Stimulated activated CD8-positive, alpha-beta memory T cell treated with anti-CD3 and anti-CD28 coated beads, Interleukin-7, amount 100 ng/mL, for 48 hours (primary cell): ENCODE measurements at places on chromosomes 6 and 20.

DNA sequence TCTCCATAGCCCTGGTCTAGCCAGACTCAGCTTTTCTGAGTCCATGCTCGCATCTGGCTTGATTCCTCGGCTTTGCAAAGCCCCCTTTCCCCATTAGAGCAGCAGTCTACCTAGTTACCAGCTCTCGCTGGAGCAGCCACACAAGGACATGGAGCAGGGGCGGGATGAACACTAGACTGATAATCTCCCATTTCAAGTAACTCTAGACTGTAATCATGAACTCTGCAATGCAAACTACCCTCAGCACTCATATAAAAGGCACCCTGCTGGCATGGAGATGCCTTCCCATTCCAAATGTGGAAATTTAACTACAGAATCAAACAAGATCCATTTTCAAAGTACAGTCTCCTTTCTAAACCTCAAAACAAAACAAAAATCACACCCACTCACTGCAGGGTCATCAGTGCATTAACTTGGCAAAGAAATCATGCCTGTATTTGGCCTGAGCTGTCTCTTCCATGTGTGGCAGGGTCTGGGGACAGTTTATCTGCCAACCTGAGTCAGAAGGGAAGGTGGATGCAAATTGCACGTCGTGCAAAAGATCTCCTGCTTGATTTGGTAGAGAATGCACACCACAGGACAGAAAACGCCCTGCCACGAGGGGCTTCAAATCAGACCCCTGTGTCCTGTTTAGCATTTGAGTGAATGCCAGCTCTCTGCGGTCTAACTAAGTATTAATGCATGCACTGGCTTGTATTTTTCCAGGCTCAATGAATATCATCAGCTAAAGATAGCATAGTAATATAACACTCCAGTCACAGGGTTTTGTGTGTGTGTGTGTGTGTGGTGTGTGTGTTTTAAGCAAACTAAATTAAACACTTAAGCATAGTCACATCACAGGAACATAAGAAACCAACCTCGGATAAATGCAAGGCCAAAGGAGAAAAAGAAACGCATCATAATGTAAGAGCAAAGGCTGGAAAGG lies 85.3 kb downstream of the MYLK4 start:
- no peak for DNase-seq

- no peak for DNase-seq
These were observed 54.0 kb upstream of the REV3L start for GRCh38 chr6:111536910-111537527.

- DNase-seq, result no peak
These were observed 18.7 kb upstream of the GATA5 start for GRCh38 chr20:62494537-62494936.

DNA sequence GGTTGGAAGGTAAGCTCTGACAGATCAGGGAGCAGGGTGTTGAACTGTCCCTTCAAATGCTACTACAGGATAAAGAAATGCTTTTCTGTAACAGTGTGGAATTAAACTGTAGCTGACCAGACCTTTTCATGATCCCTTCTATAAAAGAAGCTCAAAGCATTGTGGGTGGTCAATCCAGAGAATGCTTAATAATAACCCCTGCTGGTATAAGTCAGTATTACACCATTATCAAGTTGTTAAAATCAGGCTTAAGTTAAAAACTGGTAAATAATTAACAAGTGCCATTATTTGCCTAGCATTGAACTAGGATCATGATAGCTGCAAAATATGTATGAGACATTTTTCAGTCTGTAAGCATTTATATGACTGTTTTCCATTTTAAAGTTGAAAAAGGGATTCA lies 468.9 kb downstream of the PKHD1 start:
- no peak for DNase-seq

DNA sequence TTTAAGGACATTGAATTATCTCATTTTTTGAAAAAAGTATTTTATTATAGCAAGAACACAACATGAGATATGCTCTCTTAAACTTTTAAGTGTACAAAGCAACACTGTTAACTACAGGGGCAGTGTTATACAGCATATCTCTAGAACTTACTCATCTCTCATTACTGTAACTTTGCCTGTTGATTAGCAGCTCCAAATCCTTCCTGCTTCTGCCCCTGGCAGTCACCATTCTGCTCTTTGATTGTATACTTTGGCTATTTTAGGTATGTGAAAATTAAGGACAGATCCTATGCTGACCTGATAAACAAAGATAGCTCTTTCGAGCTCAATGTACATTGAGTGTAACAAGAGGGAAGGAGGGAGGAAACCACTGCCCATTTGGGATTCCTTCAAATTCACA lies 1349.8 kb upstream of the GJE1 start:
- no peak for DNase-seq

DNA sequence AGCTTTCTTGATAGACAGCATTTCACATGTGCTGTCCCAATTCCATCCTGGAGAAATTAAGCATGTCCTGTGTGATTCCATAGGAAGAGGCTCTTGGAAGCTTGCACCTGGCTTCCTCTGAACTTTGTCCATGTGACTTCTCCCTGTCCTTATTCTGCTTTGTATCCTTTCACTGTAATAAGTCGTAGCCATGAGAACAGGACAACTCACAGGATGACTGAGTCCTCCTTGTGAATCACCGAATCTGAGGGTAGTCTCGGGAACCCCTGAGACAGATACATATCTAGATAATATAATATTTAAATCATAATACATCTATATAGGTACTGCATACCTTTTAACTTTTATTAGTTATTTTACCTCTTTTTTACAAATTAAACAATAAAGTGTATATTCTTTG lies 156.7 kb upstream of the THEMIS start:
- DNase-seq, result no peak

DNA sequence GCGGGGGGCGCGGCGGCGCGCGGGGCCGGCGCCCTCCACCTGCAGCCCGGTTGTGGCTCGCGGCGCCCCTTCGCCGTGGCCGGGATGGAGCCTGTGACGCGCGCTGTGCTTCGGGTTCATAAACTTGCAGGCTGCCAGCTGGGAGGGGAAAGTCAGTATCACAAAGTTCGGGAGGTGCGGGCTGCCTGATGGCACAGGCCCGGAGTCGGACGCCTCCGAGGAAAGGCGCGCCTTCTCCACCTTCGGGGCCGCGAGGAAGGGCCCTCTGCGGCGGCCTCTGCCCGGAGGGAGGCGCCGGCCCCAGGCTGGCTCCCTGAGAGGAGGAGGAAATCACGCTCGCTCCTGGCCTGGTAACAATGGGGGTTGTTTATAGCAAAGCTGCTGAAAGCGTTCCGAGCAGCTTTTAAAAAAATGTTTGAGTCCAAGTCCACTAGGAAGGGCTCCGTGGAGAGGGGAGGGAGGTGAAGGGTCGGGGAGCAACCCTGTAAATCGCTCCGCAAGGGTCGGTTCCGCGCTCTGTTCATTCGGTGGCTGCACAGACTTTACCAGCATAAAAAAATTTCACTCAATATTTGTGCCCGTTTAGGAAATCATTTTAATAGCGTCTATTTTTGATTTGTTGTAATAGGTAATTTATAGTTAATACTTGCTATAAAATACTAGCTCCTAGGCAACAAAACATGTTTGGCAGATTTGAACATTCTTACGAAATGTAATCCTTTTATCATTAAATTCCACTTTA lies 1.0 kb downstream of the AFDN start:
- DNase-seq, result no peak

DNA sequence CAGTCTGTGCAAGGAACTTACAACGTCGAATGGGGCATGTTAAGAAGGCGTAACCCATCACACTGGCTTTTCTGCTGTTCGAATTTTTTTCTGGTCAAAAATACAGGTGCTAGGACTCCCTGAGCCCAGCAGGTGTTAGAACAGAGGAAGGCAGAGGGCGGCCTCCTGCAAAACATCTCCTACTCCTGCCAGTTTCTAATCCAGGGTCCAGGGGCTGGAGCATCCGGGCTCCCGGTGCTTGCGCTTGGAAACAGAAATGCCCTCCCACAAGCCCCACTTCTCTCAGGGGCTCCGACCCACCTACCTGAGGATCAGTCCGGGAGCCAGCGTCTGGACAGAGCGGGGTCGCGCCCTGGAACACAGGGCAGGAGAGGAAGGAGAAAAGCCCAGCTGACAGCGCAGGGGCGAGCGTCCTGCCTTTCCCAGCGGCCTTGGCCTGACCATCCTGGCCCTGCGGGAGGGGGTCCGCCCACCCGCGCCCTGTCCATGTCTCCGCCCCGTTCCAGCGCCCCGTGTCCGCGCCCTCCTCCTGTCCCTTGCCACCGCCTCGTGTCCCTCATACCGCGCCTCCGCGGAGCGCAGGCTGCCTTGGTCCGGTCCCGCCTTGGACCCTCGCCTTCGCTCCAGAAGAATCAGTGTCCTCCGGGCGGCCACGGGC lies 14.8 kb upstream of the LPA start:
- DNase-seq, result no peak
